GM12865 (cell line): ENCODE measurements at places on chromosomes 1 and 21.

DNA sequence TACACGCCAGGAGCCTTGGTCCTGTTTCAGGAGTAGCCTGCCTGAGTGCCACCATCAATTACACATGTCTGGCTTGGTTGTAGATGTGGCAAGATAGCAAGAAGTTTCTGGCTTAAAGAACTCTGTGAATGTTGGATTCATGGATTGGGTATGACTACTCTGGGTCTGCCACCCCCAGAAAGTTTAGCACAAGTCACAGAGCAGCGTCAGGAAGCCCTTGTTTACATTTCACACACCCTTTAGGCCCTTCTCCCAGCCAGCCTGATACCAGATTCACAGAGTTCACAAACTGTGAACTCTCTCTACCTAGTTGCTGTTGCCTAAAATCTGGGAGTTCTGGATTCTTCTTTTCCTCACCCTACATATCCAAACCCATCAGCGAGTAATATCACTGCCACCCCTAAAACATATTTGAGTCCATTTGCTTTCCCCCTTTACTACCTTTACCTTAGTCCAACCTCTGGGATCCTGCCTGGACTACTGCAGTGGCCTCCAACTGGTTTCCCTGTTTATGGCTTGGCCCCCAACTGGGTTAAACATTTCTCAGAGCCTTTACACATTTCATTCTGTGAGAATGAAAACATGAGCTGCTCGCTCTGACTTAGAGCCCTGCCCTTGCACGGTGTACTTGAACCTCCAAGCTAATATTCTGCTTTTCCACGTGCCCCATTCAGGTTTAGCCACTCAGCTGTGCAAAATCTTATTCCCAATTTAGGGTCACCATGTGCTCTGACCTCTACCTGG, 4.1 kb upstream of the CCDC24 start:
- DNase-seq: no peak

DNA sequence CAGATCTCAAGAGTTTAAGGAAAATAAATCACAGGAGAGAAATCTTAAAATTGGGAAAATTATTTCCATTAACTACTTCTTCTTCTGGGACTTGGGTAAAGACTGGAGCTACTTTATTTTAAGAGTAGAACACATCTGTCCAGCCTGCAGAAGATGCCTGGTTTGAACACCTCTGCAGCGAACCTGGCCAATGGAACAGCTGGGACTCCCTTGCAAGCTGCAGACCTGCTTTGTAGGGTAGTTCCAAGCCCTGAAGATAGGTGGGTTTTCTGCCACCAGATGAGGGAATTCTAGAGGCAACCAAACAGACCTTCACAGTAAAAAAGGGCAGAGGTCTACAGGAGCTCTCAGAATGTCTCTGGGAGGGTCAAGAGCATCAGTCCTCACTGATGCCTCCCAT, 86.5 kb upstream of the CACNA1E start:
- no peak for DNase-seq

- DNase-seq: peak; percentile 45
These were observed 37.7 kb upstream of the DDAH1 start for GRCh38 chr1:85502625-85503083.

GRCh38 chr1:108663074-108663473, 2.2 kb upstream of the HENMT1 start:
- DNase-seq: no peak

- peak; percentile 61 for DNase-seq
These were observed 103.3 kb downstream of the RABGAP1L start for GRCh38 chr1:174262349-174263241.

DNA sequence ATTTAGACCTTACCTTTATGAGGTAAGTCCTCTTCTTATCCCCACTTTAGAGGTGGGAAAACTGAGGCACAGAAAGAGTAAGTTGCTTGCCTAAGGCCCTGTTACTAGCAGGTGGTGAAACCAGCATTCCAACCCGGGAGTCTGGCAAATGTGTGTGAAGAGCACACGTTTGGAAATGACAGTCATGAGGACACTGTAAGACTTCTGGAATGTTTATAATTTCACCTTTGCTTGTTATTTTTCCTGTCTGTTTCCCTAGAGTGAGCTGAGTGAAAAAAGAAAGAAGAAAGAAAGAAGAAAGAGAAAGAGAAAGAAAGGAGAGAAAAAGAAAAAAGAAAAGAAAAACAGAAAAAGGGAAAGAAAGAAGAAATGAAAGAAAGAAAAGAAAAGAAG, 21.2 kb upstream of the LGALS8 start:
- DNase-seq: no peak

DNA sequence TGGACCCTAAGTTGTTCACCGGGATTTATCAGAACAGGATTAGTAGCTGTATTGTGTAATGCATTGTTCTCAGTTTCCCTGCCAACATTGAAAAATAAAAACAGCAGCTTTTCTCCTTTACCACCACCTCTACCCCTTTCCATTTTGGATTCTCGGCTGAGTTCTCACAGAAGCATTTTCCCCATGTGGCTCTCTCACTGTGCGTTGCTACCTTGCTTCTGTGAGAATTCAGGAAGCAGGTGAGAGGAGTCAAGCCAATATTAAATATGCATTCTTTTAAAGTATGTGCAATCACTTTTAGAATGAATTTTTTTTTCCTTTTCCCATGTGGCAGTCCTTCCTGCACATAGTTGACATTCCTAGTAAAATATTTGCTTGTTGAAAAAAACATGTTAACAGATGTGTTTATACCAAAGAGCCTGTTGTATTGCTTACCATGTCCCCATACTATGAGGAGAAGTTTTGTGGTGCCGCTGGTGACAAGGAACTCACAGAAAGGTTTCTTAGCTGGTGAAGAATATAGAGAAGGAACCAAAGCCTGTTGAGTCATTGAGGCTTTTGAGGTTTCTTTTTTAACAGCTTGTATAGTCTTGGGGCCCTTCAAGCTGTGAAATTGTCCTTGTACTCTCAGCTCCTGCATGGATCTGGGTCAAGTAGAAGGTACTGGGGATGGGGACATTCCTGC, 3.9 kb upstream of the OLFML3 start:
- DNase-seq: no peak

GRCh38 chr1:51524817-51525216, 5.8 kb upstream of the EPS15 start:
- DNase-seq: no peak

DNA sequence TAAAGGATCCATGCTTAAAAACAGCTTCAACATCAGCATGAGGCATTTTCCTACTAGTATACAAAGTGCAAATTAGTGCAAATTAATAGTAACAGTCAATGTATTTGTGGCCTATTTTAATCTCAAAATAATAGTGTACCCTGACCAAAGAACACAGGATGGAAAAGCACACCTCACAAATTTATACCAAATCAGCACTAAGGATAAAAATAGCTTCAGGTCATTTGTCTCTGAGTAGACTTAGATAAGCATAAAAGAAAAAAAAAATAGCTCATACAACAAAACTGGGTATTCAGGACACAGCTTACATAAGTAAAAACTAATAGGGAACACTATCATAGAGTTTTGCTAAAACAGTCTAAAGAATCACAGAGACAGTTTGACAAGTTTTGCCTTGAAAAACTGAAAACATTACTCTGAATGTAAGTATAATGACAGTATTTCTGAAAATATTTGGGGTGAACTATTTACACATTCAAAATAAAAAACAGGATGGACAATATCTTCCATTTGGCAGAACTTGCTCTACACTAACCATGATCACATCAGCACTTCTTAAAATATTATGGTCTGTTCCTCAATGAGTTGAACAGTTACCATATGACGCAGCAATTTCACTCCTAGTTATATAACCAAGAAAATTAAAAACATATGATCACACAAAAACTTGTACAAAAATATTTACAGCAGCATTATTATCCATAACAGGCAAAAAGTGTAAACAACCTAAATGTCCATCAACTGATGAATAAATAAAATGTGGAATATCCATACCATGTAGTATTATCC, 46.3 kb downstream of the RNF115 start:
- no peak for DNase-seq

DNA sequence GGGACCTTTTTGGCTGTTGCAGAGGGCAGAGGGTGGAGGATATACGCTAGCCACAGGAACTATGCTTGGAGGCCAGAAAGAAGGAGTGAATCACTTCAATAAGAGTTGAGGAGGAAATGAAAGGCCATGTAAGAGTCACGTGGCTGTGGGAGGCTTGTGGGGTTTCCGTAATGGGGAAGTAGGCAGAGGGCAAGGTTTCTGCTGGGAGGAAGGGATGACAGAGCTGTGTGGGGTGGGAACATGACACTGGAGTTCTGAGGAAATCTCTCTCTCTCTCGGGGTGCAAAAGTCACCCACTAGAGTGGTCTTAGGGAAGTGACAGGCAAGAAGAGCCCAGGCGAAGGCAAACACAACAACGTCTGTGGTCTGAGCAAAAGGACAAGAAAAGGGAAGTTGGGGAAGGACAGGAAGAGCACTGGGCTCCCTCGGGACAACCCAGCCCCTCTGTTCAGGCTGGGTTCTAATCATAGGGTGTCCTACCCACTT, 3.9 kb upstream of the CD1C start:
- peak; percentile 77 for DNase-seq

GRCh38 chr21:34017039-34017961, 56.1 kb upstream of the MRPS6 start:
- DNase-seq: peak; percentile 74

GRCh38 chr1:94660994-94661393, 119.4 kb upstream of the F3 start:
- DNase-seq: no peak

GRCh38 chr1:26978901-26979300, 14.6 kb upstream of the TRNP1 start:
- no peak for DNase-seq

- no peak for DNase-seq
These were observed 50.9 kb downstream of the EVA1C start for GRCh38 chr21:32463367-32463766.

DNA sequence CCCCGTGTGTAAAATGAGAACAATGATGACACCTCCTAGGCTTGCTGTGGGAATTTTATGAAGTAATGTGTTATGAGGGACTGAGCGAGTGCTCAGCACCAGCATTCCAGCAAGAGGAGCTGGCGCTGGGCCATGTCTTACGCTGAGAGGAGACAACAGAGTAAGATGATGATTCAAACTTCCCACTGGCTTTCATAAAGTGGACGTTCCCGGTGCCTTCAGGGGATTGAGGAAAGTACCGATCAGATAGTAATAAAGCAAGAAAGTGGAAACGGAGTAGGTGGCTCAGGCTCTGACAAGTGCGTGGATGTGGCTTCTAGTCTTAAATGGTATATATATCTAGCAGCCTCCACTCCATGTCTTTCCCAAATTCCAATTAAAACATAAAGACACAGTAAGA, 23.8 kb downstream of the EPHA10 start:
- DNase-seq: no peak

GRCh38 chr1:46157916-46158311, 17.0 kb upstream of the TSPAN1 start:
- no peak for DNase-seq

- no peak for DNase-seq
These were observed 18.4 kb downstream of the PRXL2B start for GRCh38 chr1:2604844-2605508.

- no peak for DNase-seq
These were observed 464 bp upstream of the RNASEL start for GRCh38 chr1:182589520-182589919.

- DNase-seq: peak; percentile 67
These were observed 7.6 kb downstream of the TTF2 start for GRCh38 chr1:117067533-117068370.

GRCh38 chr1:147913362-147913942, 10.9 kb downstream of the GJA8 start:
- DNase-seq: no peak

GRCh38 chr1:26203642-26204318, 13.4 kb downstream of the CATSPER4 start:
- DNase-seq: no peak

DNA sequence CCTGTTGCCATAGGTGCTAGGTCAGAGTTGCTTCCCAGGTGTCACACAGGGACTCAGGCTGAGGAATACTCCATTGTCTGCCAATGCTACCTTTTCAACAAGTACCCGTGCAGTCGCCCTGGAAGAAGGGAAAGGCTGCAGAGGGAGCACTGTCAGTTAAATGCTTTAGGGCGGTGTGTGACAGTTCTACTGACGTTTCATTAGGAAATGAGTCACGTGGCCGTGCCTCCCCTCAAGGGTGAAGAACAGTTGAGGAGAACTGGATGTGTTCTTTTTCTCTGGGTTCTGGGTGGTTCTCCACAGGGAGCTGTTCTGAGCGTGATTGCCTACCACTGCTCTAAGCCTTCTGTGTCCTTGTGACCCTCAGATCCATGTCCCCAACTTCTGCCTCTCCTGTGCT, 197.6 kb downstream of the CACNA1E start:
- DNase-seq: no peak

- DNase-seq: peak; percentile 32
These were observed 18.1 kb upstream of the COL18A1 start for GRCh38 chr21:45386728-45387371.

- DNase-seq: peak; percentile 72
These were observed 40.0 kb upstream of the IKBKE start for GRCh38 chr1:206430031-206430983.

DNA sequence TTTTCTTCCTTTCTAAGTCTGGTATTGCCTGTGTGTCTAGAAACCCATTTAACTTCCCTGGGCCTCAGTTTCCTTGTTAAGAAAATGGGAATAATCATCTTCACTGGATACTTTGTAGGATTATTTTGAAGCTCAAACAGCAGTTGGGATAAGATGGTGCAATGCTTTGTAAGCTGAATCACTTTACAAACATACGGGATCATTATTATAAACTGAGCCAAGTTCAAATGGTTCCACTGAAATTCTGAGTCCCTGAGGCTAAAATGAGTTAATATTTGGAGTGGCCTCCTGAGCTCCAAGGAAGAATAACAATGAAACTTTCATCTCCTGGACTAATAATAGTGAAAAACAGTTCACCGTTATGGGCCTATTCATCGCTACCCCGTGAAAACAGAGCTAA, 388.0 kb downstream of the PLPP3 start:
- DNase-seq: no peak

- DNase-seq: no peak
These were observed 18.1 kb downstream of the LAMB3 start for GRCh38 chr1:209634005-209634737.

GRCh38 chr1:6100861-6101783, 55.4 kb downstream of the KCNAB2 start:
- DNase-seq: no peak

- no peak for DNase-seq
These were observed 220.1 kb downstream of the SDCCAG8 start for GRCh38 chr1:243475966-243476365.

DNA sequence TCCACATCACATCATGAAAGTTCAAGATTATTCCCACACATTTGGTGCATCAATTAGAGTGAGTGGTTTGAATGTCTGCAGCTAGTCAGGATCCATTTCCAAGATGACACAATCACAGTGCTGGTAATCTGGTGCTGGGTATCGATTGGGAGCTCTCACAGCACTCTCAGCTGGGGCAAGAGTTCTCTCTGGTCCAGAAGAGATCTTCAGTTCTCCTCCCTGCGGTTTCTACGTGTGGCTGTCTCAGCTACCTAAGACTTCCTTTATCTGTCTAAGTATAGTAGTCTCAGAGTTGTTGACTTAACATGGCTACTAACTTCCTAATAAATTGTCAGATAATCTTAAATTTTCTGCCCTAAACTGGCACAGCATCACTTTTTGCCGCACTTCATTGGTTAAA, 358.0 kb upstream of the BRINP3 start:
- no peak for DNase-seq
